ENCODE measurements at places on chromosomes 11 and 22. TPM values are rescaled to one million over a fixed set of nuclear protein-coding genes. Genes with fewer than 3 reads are reported as not detected.

DNA sequence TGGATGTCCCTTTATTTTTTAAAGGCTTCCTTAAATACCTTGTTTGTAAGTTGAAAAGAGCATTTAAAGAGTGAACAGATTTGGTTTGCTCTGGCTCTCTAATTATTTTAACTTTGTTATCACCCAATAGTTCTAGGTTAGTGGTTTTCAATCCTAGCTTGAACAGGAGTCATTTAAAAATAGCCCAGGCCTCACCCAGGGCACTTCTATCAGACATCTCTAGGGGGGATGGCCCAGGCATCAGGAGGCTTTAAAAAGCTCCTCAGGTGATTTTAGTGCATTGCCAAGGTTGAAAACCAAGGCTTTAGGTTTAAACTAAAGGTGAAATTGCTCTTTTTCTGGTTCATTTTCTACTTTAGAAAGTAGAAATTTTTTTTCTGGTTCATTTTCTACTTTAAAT, 8.3 kb downstream of the CAT start:
- no peak overlapping the region for H3K4me3 ChIP-seq
- peaks cover 20% of the 10 kb centered on the region for H3K36me3 ChIP-seq
- DNase-seq: no peak
- H3K27me3 ChIP-seq: no peaks in the 10 kb centered on the region

- no peak overlapping the region for H3K4me3 ChIP-seq
- peaks cover 4% of the 10 kb centered on the region for H3K4me1 ChIP-seq
- no peak for DNase-seq
- no peaks in the 10 kb centered on the region for H3K36me3 ChIP-seq
- no peak overlapping the region for H3K27ac ChIP-seq
- no peaks in the 10 kb centered on the region for H3K27me3 ChIP-seq
Observed at GRCh38 chr11:75330291-75330690, 21.2 kb downstream of the ARRB1 start.

GRCh38 chr11:95895815-95896214, 28.1 kb downstream of the MTMR2 start:
- DNase-seq: no peak
- H3K4me1 ChIP-seq: no peaks in the 10 kb centered on the region
- H3K27ac ChIP-seq: no peak overlapping the region
- H3K4me3 ChIP-seq: no peak overlapping the region
- H3K36me3 ChIP-seq: no peaks in the 10 kb centered on the region

DNA sequence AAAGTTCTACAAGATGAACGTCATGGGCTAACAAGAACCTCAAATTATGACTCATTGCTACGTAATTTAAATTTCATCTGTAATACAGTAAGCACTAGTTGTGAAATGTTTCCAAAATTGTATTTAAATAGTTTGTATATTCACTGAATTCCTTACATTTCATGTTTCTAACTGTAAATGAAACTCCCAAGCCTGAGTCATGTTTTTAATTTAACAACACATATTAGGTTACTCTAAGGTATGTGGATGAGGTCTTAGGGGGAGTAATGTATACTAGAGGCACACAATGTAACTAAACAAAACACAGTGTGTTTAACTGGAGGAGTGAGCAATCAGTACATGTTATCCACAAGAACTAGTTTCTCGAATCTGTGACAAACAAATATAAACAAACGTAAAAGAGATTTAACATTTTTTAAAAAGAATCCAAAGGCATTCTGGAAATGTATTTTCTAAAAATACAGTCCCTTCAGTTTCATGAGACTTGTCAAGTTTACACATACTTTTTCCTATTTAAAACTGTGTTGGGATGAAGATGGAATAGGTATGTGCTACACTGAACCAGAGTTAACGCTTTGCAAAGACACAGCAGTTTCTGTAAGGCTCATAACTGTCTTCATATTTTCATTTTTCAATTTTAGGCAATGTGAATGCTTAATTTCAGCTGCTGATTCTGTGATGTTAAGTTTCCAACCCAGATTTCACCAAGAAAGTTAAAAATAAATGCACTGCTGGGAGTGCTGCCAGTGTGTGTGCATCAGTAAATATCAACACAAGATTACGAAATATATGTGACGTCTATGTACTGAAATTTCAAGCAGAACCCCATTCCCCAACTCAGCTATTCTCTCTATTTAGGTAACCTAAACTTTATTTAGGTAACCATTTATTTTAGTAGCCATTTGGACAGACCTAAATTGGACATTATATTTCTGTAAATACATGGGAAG, 52.6 kb downstream of the PITPNB start:
- H3K27me3 ChIP-seq: no peaks in the 10 kb centered on the region
- peak overlapping the region; percentile 82 for H3K27ac ChIP-seq
- H3K36me3 ChIP-seq: peaks cover under 1% of the 10 kb centered on the region

- no peaks in the 10 kb centered on the region for H3K4me1 ChIP-seq
- H3K36me3 ChIP-seq: no peaks in the 10 kb centered on the region
- no peaks in the 10 kb centered on the region for H3K27me3 ChIP-seq
Observed at GRCh38 chr11:84261707-84262106, 975.5 kb upstream of the CCDC90B start.

- no peaks in the 10 kb centered on the region for H3K36me3 ChIP-seq
- peaks cover 16% of the 10 kb centered on the region for H3K4me1 ChIP-seq
- H3K27ac ChIP-seq: peak overlapping the region; percentile 87
- H3K4me3 ChIP-seq: no peak overlapping the region
Observed at GRCh38 chr11:73156686-73157085, 14.6 kb upstream of the FCHSD2 start.

GRCh38 chr11:41666951-41667653, 207.7 kb upstream of the LRRC4C start:
- no peak overlapping the region for H3K4me3 ChIP-seq
- no peak overlapping the region for H3K27ac ChIP-seq
- H3K27me3 ChIP-seq: no peaks in the 10 kb centered on the region
- DNase-seq: no peak
- H3K4me1 ChIP-seq: no peaks in the 10 kb centered on the region

The NAALAD2 gene
- total RNA-seq: not detected

The C22orf42 gene
- total RNA-seq: not detected

The GGTLC3 gene
- total RNA-seq: not detected

Data from ascending aorta (tissue), 2 donors.